ENCODE measurements at places on chromosomes 2 and 18.

GRCh38 chr2:238494573-238494961, 67.8 kb downstream of the ASB1 start:
- no peak for DNase-seq

GRCh38 chr18:44848644-44849335, 168.1 kb downstream of the SETBP1 start:
- no peak for DNase-seq

DNA sequence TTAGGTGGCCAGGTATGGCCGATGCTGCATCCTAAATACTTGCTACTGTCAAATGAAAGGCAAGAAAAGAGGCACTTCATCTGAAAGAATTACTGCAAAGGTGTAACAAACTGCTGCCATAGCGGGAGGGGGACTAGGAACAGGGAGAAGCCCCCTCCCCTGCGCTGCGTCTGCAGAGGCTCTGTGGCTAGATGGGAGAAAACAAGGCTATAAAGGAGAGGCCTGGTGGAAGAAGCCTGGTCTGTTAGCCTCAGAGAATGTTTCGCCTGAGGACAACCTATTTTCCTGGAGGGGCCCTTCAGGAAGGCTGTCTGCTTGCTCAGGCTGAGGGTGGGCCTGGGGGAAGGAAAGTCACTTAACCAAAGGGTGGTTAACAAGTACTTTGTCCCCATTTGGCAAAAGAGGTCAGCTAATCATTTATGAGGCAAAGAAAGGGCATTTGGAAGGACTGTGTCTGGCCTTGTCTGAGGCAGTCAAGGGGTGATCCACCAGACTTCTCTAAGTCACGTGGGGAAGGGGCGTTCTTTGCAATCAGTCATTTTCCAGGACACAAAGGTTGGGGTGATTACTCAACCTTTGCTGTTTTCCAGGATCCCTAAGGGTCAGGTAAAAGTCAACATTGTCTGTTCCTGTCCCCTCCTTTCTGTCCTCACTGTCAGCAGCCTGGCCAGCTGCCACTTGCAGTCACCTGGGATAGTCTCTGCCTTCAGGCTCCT, 103.0 kb upstream of the TMEM200C start:
- no peak for DNase-seq

DNA sequence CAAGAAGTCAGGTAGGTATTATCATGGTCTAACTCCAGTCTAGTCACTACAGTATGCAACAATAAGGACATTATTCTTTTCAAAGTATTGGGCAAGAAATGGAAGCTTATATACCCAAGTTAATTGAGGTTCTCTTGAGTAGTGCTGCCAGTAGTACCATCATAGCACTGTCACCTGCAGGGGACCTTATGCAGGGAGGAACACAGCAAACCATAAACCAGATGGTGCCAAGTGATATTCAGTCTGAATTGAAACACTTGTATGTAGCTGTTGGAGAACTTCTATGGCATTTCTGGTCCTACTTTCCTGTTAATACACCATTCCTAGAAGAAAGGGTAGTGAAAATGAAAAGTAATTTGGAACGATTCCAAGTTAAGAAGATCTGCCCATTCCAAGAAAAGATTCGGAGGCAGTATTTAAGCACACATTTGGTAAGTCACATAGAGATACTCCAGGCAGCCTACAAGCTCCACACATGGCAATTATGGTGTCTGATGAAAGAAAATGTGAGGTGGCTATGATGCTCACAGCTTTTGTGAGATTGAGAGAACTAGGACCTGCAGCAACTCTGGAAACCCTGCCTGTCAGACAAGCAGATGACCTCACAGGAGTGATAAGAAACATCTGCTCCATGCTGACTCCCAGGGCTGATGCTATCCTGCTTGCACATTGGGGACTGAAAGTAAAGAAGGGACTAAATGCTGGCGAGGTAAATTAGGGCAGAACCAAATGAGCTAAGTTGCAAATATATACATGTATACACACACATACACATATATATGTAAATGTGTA, 174.7 kb downstream of the MC4R start:
- DNase-seq = peak; percentile 1

GRCh38 chr2:222296911-222297599, 1.7 kb downstream of the PAX3 start:
- no peak for DNase-seq

DNA sequence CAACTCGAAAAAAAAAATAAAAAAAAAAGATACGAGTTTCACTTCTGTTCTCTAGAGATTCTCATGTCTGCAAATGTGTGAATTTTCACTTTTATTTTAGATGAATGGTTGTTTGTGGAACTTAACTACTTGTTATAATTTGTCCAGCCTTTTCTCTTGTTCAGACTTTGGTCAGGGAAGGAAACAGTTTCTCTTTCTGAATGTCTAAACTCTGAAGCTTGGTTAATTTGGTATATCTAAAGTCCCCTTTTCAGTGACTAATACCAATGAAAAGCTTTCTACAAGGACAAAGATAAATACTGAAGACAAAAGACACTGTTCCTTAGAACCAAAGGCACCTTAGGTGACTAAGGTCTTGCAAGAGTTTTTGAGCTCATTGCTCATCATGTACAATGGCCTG, 144.4 kb upstream of the PIEZO2 start:
- DNase-seq = no peak

GRCh38 chr2:98454073-98454472, 9.4 kb downstream of the INPP4A start:
- DNase-seq = no peak

- DNase-seq = no peak
These were observed 6.3 kb downstream of the TNFAIP6 start for GRCh38 chr2:151363709-151364108.

- DNase-seq = no peak
These were observed 21.2 kb downstream of the ALS2 start for GRCh38 chr2:201759567-201759966.

GRCh38 chr18:52667463-52668065, 327.6 kb downstream of the DCC start:
- DNase-seq = no peak

DNA sequence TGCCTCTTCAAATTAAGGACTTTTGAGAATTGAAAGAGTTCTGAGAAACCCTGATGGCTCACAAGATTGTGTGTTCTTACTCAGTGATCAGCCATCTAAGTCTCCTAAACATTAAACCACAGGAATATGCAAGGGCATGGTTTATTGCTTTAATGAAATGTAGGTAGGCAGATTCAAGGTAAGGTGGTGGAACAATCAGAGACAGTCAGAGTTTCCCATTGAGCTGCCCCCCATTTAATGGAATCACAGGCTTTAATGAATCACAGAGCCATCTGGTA, 107.8 kb upstream of the LRATD1 start:
- no peak for DNase-seq

- no peak for DNase-seq
These were observed 88.9 kb downstream of the MOGAT1 start for GRCh38 chr2:222760301-222760897.

DNA sequence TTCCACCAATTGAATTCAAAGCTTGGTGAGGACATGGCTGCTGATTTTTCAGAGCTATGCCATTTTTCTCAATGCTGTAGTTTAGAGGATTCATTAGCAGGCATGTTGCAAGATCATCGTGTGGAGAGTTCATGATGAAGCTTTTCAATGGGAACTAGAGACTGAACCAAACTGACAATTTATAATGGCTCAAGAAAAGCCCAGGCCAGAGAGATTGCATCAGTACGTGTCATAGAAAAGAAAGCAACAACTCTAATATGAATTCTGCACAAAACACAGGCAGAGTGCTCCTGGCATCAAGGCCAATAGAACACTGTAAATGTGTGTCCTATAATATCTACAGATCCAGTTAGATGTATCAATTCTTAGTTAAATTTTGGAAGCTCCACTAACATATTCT, 477.6 kb downstream of the LRP1B start:
- DNase-seq = no peak

DNA sequence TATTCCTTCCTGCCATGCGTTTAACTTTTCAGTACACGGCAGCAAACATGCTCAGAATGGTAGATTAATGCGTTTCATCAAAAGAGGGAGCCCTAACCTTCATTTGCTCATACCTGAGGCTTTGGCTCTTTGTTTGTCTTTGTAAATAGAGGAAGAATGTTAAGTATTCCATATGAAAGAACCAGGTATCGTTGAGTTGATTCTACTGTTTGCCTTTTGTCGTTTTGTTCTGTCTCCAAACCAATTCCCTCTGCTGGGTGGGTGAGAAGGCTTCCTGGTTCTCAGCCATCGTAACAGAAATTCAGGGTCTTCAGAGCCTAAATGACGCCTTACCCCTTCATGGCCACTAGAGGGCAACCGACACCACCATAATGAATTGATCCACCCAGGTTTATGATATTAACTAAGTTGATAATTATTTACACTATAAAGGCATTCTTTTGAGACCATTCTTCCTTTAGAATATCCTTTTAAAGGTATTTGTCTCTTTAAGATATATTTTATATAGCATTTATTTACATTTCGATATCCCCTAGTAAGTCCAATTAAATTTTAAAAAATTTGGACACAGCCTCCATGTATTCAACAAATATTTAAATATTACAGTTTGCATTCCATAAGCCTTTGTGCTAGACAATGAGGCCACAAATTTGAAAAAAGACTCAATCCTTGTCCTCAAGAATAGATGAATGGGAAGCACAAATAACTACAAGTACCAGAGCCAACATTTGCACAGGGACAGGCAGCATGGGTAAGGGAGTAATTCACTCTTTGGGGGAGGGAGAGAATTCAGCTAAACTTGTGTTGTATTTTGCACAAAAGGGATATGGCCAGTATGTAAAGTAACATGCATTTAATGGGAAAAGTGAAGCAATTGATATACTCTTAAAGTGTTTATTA, 48.1 kb downstream of the TIMM21 start:
- DNase-seq = peak; percentile 60

- DNase-seq = no peak
These were observed 12.0 kb upstream of the SATB2 start for GRCh38 chr2:199469514-199470360.

GRCh38 chr2:69057660-69058059, 44.7 kb downstream of the ANTXR1 start:
- DNase-seq = no peak

DNA sequence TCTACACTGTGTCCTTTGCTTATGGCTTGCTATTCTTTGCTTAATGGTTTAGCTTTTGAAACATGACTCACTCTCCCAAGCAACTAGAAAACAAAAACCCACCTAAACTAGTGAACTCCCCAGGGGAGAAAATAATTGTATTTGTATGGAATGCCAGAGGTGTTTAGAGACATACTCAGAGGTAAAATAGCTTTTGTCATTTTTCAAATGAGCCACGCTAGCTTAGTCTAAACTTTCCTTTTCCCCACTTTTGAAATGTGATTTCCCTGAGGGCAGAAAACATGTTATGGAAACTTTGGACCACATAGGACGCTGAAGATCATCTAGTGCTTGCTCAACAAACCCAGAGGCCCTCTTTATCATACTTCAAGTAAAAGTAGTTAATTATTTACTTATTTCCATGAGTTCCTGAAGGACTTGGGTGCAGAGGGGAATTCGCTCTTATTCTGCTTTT, 16.5 kb upstream of the CYTIP start:
- DNase-seq = no peak

DNA sequence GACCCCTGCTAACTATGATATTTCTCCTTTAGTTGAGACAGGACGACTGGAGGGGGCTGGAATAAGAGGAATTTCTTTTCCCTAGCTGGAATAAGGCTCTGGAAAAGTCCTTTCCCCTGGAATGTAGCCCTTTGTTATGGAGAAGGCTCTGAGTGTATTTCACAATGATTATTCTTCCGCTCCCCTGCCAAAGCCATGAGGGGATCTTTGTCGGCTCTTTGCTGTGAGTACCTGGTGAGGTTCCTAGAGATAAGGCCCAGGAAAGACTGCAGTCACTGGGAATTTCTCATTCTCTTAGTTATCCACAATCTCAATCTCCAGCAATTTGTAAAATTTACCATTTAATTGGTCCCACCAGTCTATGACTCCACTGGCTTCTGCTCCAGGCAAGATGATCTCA, 340.2 kb upstream of the HNRNPA3 start:
- no peak for DNase-seq

GRCh38 chr2:136106505-136106904, 11.4 kb downstream of the CXCR4 start:
- DNase-seq = no peak

DNA sequence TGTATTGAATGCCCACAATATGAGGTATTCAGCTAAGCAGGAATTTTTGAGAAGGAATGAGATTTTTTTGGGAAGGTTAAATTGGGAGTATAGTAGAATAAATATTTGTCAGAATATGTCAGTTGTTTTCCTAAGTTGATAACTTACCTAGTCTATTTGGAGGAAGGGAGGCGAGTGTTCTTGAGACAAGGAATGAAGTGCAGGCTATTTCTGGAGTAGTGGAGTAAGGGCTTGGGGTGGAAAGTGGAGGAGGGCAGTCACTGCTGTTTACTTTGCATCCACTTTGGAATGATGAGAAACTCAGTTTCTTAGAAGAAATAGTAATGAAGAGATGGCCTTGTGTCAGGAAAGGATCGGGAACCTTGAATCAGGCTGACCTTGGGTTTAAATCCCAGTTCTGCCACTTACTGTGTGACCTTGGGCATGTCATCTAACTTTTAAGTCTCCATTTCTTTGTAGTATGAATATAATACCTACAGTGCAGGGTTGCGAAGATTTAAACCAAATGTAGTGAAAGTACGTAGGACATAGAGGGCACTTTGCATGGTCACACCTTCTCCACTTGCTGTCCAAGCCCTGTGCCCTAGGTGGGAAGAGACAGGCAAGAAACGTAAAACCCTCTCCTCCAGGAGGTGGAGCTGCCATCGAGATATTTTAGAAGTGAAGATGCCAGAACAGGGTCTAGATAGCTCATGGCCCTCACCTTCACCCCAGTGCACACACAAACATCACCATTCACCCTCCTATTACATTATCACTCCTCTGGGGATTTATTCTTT, 25.2 kb upstream of the CYP27A1 start:
- DNase-seq = no peak

DNA sequence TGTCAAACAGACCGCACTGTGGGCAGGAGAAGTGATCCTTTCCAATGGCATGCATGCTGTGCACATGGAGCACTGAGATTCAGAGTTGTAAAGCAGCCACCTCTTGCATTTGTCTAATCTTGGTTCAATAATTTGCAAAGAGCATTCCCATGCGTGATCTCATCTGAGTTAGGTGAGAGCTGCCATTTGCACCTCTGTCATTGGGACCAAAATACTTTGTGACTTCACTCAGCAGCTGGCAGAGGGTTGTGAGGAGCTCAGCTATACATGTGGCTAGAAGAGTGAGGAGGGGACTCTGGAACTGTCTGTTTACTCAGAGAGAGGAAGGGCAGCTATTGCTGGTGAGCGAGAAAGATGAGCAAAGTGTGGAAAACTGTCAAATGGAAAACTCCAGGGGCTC, 265.1 kb upstream of the TNP1 start:
- DNase-seq = no peak

DNA sequence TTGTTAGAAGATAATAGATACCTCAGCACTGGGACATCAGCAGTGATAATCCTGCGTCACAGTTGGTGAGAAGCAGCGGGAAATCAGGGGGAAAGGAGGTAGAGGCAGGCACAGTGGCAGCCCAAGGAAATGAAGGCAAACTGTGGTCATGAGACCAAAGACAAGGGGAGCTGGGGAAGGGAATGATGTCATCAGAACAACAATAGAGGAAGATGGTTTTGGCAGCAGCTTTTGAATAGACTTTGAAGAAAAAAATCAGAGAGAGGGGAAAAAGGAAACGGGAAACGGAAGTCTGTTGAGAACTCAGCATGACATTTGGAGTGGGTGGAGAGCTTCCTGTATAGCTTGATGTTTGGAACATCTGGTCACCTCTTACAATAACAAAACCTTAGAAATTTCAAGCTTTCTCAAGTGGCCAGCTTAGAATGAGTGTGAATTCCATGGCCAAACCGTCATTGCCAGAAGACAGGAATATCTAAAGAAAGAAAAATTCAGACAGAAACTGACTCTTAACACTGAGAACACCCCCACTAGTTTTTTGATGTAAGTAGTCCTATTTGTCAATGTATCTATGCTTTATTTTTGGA, 18.4 kb upstream of the YES1 start:
- no peak for DNase-seq

All from right renal pelvis (tissue), 4 donors.